ENCODE measurements at places on chromosomes 7 and 10.

DNA sequence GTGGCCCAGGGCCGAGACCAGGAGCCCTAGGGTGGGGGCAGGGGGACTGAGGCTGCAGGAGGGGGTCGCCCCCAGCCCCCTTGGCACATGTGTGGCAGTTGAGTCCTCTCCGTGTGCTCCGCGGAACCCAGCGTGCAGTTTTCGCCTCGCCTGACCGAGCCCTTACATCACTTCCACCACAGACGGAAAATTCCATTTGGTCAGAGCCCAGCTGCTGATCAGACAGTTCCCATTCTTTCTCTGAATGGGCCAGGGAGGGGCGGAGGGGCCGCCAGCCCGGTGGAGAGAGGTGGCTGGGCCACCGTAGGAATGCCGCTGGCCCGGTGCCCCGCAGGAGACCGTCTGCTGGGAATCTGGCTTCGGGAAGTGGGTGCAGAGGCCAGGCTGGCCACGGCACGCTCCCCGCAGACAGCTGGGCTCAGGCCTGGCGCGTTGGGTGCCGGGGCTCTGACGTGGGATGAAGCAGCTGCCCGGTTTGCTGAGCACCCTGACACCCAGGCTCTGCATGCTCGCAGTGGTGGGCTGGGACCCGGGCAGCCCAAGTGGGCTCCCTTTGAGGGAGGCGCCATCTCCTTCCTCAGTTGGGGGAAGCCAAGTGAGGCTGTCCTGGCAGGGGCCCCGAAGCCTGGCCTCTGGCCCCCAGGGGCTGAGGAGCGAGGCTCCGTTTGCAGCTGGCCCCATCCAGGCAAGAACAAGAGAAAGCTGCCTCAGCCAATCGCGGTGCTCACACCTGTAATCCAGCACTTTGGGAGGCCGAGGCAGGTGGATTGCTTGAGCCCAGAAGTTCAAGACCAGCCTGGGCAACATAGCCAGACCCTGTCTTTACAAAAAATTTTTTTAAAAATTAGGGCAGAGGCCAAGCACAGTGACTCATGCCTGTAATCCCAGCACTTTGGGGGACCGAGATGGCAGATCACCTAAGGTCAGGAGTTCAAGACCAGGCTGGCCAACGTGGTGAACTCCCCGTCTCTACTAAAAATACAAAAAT lies 9.9 kb downstream of the TTYH3 start:
- peak; percentile 94 for DNase-seq

GRCh38 chr7:108805808-108806397 lies 236.2 kb downstream of the DNAJB9 start:
- DNase-seq: peak; percentile 6

- no peak for DNase-seq
Measured at GRCh38 chr10:31526681-31527080, 207.7 kb downstream of the ZEB1 start.

- no peak for DNase-seq
Measured at GRCh38 chr7:118183428-118183785, 557 bp upstream of the LSM8 start.

GRCh38 chr7:138962561-138963270 lies 18.5 kb downstream of the KIAA1549 start:
- no peak for DNase-seq

All from foreskin fibroblast (primary cell).